ENCODE measurements at places on chromosomes 16 and 17. TPM values are rescaled to one million over a fixed set of nuclear protein-coding genes. Genes with fewer than 3 reads are reported as not detected.

Gene CHST6
- total RNA-seq: 2.9 TPM

Gene KNOP1
- total RNA-seq: 13.1 TPM

Gene CBFA2T3
- 12.8 TPM for total RNA-seq

Gene RASD1
- total RNA-seq: 19.2 TPM

Gene PLXDC1
- total RNA-seq: 10.9 TPM

Gene HS3ST2
- 1.6 TPM for total RNA-seq

Gene PITPNM3
- 12.2 TPM for total RNA-seq

Gene TMEM220
- 29.5 TPM for total RNA-seq

Gene SHISA9
- 3.0 TPM for total RNA-seq

Gene ASPA
- 6.6 TPM for total RNA-seq

Gene AANAT
- total RNA-seq: not detected

Gene KIF18B
- 10.3 TPM for total RNA-seq

GRCh38 chr16:89582614-89583196, 7.1 kb downstream of the CPNE7 start:
- no peak for DNase-seq

DNA sequence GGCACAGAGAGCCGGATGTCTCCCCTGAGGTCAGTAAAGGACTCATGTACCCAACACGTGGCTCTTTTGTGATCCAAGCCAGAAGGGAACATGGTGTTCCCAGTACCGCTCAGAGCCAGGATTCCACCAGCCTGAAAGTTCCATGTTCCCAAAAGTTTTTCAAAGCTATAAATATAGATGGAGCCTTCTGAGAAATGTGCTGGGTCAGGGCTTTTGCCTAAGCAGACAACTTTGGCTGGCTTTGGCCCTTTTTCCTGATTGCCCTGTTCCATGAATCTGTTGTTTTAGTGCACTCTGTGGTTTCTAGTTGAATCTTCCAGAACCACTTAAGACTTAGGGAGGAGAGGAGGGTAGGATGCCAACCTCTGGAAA, 128.5 kb upstream of the HS3ST2 start:
- peak; percentile 23 for DNase-seq

DNA sequence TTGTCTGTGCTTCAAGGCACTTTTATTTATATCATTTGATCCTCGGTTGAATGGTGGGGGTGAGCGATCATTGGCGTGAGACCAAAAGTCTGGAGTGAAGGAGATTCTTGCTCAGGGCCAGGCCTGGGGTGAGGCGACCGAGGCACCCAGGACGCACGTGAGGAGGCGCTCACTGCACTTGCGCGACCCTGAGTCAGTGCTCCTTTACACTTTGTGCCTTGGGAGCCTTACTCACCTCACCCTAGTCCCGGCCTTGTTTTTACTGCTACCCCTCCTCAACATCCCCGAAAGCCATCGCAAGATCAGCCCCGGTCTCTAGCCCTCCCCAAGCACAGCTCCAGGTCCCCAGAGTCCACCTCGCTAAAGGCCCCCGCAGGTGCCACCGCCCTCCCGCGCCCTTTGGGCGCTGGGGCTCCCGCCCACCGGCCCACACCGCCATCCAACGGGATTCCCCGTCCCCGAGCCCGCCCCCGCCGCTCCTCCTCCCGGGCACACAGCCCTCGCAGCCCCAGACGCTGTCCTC, 496 bp downstream of the EZH1 start:
- DNase-seq: peak; percentile 87

DNA sequence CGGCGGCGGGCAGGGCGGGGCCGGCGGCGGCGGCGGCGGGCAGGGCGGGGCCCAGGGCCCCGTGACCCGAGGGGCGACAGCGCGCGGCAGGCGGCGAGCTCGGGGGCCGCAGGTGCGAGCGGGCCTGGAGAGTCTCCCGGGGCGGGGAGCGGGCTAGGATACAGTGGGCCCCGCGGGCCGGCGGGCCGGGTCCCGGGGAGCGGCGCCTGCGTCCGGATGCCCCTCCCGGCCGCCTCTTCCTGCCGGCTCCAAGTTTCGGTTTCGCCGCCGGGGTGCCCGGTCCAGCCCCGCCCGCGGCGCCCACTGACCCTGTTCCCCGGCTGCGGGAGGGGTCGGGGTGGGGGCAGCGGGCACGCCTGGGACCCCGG, at the start of gene RNF213:
RNF213 (plus strand) TSS at position 62 of the 368 bp plus-strand sequence. CDS start 2,830 bp downstream, outside the sequence.
- DNase-seq: peak; percentile 83

DNA sequence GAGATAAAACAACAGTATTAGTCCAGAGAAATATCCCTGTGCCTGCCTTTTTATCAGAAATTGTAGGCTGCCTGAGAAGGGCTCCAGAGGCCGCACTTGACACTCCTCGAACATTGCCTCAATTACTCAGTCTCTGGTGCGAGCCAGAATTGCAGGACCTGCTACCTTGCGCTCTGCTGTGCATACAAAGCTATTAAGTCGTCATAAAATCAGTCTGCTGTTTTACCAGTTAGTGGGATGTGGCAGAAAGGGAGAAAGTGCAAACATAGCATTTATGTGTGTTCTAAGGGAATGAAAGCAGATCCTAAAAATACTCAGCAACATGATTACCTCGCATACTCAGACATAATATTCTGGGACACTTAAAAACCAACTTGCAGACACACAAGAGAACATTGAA, 70.6 kb downstream of the TMC6 start:
- DNase-seq: no peak

DNA sequence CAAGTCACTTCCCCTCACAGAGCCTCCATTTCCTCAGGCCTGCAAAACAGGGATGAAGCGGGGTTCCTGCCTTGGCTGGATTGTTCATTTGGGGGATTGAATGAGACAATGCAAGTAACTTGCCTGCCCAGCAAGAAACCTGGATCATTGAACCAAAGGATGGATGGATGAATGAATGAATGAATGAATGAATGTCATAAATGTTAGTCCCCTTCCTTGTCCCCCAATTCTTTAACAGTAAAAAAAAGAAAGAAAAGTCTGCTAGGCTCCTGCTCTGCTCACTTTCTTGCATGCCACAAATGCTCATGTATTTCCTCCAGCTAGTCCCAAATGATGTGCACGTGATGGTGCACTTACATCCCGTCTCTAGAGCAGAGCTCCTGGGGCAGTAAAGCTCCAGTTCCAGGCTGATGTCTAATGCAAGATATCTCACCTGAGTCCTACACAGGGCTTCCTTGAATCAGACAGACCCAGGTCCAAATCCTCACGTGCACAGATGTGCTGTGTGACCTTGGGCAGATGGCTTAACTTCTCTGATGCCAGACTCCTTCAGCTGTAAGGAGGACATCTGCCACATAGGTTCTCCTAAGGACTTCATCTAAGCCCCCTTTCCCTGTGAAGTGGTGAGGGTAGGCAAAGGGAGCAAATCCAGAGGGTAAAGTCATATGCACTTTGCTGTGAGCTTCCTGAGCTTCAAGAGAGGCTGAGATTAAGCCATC, 45.5 kb downstream of the C16orf82 start:
- no peak for DNase-seq

GRCh38 chr17:17784657-17785267, 52.0 kb downstream of the SREBF1 start:
- no peak for DNase-seq

DNA sequence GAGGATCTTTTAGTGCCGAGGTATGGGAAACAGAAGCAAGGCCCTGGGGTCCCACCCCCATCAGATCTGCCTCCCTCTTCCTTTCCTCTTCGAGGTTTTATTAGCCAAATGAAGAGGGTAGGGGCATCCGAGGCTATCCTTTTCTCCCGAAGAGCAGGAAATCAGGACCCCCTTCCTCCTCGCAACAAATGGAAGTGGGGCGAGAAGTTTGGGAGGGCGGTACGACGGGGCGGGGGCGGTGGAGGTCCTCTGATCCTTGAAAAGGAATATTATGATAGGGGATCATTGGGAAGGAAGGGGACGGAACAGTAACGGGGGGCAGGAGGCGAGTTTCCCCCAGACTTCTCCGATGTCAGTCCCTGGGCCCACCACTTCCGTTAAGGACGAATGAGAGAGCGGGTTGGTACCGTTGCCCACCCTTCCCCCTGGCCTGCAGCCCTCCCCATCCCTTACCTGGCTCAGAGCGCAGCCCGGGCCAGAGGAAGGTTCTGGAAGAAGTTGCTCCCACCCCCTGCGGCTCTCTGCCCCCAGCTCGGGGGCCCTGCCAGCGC, 309 bp downstream of the FOXJ1 start:
- DNase-seq: no peak

- no peak for DNase-seq
Measured at GRCh38 chr17:46047398-46047797, 48.3 kb downstream of the STH start.

GRCh38 chr17:42025936-42026335, 6.0 kb downstream of the NKIRAS2 start:
- DNase-seq: no peak

DNA sequence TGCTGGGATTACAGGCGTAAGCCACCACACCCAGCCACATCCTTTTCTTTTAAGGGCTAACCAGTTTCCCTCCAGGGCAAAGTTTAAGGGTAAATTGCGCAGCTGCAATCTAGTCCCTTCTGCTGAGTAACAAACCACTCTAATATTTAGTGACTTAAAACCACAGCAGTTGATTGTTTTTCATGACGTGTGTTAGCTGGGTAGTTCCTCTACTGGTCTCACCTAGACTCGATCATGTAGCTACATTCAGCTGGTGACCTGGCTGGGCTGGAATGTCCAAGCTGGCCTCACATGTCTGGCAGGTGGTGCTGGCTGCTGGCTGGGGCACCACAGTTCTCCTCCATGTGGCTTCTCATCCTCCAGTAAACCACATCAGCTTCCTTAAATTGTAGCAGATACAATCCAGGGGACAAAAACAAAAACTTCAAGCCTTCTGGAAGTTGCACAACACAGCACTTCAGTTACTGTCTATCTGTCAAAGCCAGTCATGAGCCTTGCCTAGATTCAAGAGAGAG, 75.5 kb downstream of the GPRC5B start:
- DNase-seq: no peak

GRCh38 chr16:23857256-23857880, 21.6 kb downstream of the PRKCB start:
- no peak for DNase-seq

GRCh38 chr17:82126556-82127314, 28.7 kb upstream of the FASN start:
- DNase-seq: peak; percentile 77

Measured in mucosa of descending colon (tissue), 3 donors.